ENCODE measurements at places on chromosomes 4 and X.

DNA sequence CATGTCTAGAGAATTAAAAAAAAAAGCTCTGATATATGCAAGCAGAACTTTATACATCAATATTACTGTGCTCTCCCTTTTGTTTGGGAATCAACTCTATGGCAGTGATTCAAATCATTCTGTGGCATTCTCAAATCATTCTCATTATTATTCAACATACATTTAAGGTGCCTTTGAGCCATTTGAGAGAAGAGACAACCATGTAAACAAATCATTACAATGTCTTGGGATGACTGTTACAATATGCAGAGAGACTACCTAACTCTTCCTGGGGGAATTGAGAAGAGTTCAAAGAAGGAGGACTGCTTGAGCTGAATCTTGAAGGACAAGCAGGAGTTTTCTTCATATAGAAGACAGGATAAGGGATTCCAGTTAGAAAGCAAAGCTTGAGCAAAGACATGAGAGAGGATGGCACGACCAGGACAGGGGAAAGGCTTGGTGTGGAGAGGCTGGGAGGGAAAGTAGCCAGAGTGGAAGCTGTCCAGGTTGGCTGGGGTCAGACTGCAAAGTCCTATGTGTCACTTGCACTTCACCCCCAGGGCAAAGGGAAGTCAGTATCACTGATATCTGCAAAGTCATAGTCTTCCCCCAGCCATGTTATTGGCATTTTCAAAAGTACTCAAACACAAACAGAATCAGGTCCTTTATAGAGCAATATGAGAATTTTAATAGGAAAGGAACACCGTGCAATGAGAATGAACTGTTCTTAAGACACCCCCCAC, 9.0 kb downstream of the SEC24D start:
- no peak for DNase-seq

DNA sequence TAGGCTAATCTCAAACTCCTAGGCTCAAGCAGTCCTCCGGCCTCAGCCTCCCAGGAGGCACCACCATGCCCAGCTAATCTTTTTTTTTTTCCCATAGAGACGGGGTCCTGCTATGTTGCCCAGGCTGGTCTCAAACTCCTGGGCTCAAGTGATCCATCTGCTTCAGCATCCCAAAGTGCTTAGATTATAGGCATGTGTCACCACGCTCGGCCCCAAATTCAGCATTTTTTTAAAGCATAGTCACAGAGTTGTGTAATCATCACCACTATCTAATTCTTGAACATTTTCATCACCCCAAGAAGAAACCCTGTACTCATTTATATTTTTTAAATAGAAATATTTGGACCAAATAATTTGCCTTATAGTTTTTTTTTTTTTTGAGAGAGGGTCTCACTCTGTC, 10.3 kb downstream of the CENPI start:
- DNase-seq, result no peak

- no peak for DNase-seq
Measured at GRCh38 chr4:147815741-147816140, 83.9 kb downstream of the ARHGAP10 start.

- no peak for DNase-seq
Measured at GRCh38 chrX:129572422-129572821, 32.4 kb downstream of the OCRL start.

DNA sequence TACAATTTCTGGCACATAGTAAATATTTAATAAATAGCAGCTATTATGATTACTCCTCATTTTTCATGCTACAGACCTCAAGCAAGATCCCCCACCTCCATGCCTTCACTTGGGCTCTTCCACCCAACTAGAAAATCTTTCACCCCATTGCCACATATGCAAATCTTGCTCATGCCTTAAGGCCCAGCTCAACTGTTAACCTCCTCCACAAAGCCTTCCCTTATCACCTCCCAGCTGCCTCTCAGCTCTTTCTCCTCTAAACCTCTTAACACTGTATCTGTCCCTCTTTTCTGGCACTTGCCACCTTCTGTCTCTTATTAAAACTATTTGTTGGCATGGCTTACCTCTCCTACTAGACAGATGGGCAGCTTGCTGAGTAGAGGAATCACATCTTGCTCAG, 51.5 kb downstream of the PJA1 start:
- DNase-seq, result no peak

- no peak for DNase-seq
Measured at GRCh38 chrX:24902806-24903205, 113.0 kb downstream of the ARX start.

DNA sequence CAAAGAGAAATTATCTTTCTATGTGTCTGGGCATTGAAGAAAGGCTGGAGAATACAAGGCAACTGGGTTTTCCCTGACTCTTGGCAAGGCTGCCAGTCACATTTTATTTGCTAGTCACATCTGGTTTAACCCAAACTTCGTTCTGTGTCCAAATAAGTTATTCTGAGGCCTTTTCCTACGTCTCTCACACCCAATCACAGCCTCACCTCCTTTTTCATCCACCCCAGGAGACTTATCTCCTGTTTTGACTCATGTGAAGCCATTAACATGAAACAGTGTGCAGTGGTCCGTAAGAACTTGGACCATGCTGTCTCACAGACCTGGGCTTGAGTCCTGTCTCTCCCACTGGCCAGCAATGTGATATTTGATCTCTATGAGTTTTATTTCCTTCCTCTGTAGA, 59.3 kb downstream of the CNGA2 start:
- DNase-seq, result no peak

DNA sequence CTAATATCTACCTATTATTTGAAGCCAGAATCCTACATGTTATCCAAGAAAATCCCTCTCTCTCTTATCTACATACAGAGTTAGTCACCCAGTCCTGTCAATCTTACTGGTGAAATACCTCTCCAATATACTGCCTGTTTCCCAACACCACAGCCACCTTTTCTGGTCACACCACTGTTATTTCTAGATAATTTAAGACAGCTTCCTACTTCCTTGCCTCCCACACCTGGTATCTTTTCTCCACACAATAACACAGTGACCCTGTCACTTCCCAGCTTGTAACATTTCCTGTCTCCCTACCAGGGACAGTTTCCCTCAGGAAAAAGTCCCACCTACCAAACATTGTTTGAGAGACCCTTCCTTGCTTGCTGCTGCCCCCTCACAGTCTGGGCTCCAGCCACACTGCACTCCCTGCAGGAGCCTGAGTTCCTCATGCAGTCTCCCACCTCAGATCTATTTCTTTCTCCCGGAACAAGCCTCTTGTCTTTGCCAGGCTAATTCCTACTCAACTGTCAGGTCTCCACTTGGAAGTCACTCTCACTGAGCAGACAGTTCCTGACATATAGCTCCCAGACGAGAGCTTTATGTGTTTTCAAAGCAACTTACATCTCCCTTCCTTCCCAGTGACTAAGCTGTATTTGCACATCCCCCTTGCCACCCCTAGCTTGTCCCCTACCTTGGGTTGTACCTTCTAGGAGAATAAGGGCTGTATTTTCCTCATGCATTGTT, 73.6 kb upstream of the QRFPR start:
- DNase-seq, result no peak

- no peak for DNase-seq
Measured at GRCh38 chr4:81204571-81204970, 10.5 kb downstream of the PRKG2 start.

DNA sequence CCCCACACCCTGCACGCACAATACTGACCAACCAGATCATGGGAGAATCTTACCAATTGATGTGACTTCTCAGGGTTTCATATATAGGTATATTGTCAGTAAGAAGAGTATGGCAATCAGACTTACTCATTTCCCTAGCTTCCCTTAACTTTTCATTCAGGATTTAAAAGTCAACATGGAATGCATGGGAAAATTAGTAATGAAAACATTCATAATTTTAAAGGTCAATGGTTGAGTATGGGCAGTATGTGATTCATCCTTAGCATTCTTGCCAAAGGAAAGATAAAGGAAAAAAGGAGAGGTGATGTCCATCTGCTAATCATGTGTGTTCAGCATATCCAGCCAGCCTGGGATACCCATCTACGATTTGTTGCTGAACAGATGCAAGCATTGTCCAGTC, 4.0 kb downstream of the DIPK2B start:
- no peak for DNase-seq

GRCh38 chrX:19649226-19649995, 134.1 kb upstream of the MAP3K15 start:
- DNase-seq, result no peak

DNA sequence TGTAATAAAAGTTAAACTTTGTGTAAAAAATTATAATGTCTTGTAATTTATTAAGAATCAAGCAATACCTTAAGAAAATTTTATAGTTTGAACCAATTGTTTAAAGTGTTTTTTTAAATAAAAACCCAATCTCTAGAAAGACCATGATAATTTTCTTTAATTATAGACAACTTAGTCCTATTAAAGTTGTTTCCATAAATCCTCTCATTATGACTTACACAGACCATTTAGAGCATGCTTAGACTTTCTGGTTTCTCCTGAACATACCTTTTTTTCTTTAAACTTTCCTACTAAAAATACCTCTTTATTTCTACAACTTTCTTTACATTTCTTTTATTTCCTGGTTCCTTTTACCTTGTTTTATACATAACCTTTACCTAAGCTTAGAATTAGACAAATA, 837.4 kb downstream of the PCDH19 start:
- DNase-seq, result no peak

GRCh38 chr4:8427761-8428287, 12.7 kb downstream of the ACOX3 start:
- DNase-seq, result no peak

DNA sequence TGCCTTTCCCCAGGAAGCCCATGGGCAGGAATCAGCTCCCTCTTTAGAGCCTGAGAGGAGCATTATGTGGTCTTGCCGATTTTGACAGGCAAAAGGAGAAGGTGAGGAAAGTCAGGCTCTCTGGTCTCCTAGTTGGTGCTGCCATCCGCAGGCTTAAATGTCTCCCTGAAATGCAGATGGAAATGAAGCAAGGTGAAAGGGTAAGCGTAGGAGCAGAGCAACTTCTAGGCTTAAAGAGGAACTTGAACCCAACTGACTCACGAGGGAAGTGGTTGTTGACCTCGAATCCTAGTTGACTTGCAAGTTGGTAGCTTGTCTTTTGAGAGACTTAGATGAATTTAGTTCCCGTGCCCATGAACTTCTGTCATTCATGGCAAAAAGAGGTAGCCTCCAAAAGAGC, 205.9 kb downstream of the PTTG2 start:
- no peak for DNase-seq
